Stimulated activated CD8-positive, alpha-beta memory T cell treated with anti-CD3 and anti-CD28 coated beads, Interleukin-2, amount 100 ng/mL, for 1 hour (primary cell): ENCODE measurements at places on chromosomes 2 and 18.

GRCh38 chr18:45602926-45603325 lies 12.3 kb upstream of the SLC14A2 start:
- no peak for DNase-seq

DNA sequence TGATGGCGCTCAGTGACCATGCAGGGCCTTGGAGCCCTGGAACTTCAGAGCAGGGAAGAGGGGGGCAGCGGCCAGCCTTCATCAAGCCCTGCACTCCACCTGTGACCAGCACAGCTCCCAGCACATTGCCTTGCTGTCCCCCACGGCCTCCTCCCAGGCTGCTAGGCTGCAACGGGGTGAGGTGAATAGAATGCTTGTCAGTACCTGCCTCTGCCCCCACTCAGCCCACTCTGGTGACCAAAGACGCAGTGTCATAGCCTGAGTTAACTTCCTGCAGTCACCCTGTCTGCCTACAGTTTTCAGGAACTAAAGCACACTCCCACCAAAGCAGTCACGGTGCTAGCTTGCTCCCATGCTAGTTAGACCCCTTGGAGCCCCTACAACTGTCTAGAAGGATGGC lies 72.1 kb downstream of the STPG4 start:
- no peak for DNase-seq

GRCh38 chr2:150571121-150571520 lies 83.7 kb upstream of the RND3 start:
- no peak for DNase-seq

GRCh38 chr18:31825772-31826171 lies 65.1 kb upstream of the SLC25A52 start:
- DNase-seq = no peak

DNA sequence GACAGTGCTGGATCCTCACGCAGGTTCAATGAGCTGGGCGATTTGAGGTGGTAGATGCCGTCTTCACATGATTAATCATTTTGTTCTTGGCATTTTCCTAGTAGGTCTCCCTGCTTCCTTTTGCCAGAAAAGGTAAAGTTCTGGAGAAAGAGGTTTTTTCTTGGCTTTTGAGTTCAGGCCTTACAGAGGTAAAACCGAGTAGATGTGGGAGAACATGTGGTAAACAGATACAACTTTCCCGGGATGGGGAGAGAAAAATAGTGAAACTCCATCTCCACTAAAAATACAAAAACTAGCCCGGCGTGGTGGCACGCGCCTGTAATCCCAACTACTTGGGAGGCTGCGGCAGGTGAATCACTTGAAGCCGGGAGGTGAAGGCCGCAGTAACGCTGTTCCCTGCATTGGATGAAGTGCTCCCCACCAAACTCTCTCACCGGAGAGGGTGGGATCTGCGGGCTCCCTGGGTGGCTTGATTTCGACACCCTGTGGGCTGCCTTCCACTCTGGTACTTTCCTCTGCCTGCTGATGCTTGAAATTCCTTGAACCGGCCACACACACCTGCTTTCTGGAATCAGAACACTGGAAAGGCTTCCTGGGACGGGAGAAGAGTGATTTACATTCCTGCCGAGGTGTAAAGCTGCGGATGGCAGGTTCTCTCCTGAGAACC lies 88.8 kb downstream of the ACTR3 start:
- no peak for DNase-seq

- DNase-seq = no peak
These were observed 247.5 kb downstream of the MREG start for GRCh38 chr2:215765729-215766360.

DNA sequence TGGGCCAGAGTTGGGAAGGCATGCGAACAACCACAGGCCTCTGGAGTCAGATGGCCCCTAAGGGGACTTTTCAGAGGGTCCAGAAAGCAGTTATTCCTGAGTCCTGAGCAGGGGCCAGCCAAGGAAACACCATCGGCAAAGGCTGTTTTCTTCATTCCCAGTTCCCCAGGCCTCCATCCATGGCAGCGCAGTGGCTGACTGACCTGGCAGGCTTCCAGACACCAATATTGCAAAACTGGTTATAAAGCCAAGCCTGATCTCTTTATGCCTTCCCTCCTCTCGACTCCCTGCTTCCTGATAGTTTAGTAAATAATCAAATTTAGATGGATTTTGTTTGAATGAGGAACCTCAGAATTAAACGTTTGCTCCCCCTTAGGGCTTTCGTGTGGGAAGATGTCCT lies 133.4 kb upstream of the ITGA6 start:
- DNase-seq = no peak
